ENCODE measurements at places on chromosomes 5 and 9. TPM values are rescaled to one million over a fixed set of nuclear protein-coding genes. Genes with fewer than 3 reads are reported as not detected.

LCN1 gene
- total RNA-seq: 0.81 TPM

PKD2L2 gene
- total RNA-seq: not detected

SLC34A1 gene
- total RNA-seq: not detected

TSSK1B gene
- total RNA-seq: 0.18 TPM

CRHBP gene
- 7.0 TPM for total RNA-seq

DNA sequence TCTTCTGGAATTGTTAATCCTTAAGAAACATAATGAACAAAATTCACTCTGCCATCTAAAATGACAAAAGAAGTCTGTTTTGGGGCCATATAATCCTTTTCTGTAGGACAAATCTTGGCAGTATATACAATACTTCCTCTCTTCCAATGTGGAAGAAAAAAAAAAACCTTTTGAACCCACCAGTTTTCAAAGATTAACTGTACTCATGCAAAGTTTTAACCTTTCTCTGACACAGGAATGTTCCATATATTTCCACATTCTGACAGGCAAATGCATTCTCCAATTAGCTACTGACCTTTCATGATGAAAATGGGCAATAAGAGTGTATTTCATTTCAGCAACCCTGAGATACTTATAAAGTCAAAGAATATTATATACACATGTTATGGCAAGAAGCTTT, 65.4 kb downstream of the RNF130 start:
- no peaks in the 10 kb centered on the region for H3K27me3 ChIP-seq
- DNase-seq: no peak
- no peaks in the 10 kb centered on the region for H3K4me1 ChIP-seq
- peaks cover 2% of the 10 kb centered on the region for H3K36me3 ChIP-seq
- H3K4me3 ChIP-seq: no peak overlapping the region

GRCh38 chr9:11431490-11431889, 818.7 kb upstream of the PTPRD start:
- H3K4me3 ChIP-seq: no peak overlapping the region
- H3K4me1 ChIP-seq: no peaks in the 10 kb centered on the region
- H3K27me3 ChIP-seq: no peaks in the 10 kb centered on the region
- H3K27ac ChIP-seq: no peak overlapping the region
- no peak for DNase-seq
- H3K36me3 ChIP-seq: no peaks in the 10 kb centered on the region

GRCh38 chr5:1140171-1140817, 28.4 kb upstream of the SLC12A7 start:
- H3K4me3 ChIP-seq: no peak overlapping the region
- no peaks in the 10 kb centered on the region for H3K4me1 ChIP-seq
- peak; percentile 81 for DNase-seq
- no peak overlapping the region for H3K27ac ChIP-seq

DNA sequence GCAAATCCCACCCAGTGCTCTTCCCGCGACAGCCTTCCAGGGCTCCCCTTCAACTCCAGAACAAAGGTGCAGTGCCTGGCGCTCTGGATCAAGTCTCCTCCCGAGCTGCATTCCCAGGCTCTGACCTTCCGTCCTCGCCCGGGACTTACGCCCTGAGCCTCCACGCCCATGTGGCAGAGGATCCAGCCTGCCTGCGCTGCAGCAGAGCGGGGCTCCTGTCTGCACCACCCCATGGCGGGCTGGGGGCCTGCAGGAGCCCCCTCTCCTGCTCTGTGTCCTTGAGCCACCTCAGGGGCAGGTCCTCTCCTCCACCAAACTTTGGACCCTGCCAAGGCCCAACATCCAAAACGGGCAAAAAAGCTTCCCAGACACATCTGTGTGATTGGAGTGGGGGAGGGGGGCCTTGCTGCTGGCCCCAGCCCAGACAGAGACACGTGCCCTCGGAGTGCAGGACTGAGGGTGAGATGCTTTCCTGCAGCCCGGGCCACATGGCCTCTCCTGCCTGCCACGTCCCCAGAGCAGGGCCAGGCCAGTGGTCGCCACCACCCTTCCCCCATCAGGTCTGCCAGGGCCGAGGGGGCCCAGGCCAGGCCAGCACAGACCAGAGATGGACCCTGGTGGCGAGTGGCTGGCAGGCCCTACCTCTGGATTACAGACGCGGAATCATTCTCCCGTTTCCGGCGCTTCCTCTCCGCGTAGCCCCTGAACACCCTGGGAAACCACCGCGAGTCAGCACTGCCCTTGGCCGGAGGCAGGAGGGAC, 4.4 kb downstream of the NSMF start:
- H3K36me3 ChIP-seq: no peaks in the 10 kb centered on the region
- H3K4me3 ChIP-seq: no peak overlapping the region
- H3K4me1 ChIP-seq: peaks cover 4% of the 10 kb centered on the region
- peak; percentile 79 for DNase-seq

- no peaks in the 10 kb centered on the region for H3K36me3 ChIP-seq
- no peaks in the 10 kb centered on the region for H3K4me1 ChIP-seq
- DNase-seq: no peak
- H3K4me3 ChIP-seq: no peak overlapping the region
Observed at GRCh38 chr9:88813638-88814209, 177.5 kb upstream of the S1PR3 start.

DNA sequence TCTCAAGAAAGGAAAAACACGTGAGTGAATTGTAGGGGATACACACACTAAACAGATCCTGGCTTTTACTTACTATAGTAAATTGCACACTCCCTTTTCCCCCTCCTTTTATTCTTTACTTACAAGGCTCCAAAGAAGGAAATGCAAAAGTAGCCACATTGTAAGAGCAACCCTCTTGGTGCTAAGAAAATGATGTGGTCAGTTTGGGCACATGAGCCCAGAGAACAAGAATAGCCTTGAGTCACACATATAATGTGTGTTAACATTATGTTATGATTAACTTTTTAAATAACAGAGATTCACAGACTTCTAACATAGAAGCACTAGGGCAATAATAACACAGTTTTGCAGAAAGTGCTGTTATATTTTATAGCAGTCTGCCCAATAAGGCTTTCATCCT, 48.5 kb downstream of the PCSK5 start:
- no peak overlapping the region for H3K4me3 ChIP-seq
- peak overlapping the region; percentile 43 for H3K27ac ChIP-seq
- H3K27me3 ChIP-seq: no peaks in the 10 kb centered on the region
- no peak for DNase-seq
- H3K4me1 ChIP-seq: no peaks in the 10 kb centered on the region

Measured in aorta (tissue), 5 donors.